Hematopoietic multipotent progenitor cell treated with erythropoietin and hydrocortisone succinate and interleukin-3 and kit ligand, for 15 days (in vitro differentiated cells): ENCODE measurements at places on chromosomes 6 and 20.
A peak's percentile ranks its signal among the peaks of the same experiment; 100 is the strongest.

DNA sequence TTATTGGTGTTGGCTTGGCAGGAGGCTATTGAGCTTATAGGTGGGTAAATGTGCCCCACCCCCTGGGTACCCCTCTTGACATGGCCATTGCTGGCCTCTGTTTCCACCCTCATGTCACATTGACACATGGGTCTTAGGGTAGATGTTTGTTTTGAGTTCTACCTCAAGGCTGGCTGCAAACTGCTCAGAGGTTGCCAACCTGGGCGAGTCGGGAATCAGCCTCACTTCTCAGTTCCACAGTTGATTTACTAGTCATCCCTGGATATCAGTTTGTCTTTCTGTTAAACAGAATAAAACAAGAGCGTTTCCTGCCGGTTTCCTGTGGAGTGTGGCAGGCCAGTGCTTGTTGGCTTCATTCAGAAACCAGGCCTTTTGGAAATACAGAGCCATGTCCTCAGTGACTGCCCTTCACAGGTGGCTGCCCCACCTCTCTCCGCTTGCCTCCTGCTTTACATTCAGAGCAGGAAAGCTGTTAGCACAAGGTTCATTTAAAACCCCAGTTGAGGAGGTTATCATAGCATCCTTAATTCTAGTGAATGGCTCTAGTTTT is 105.6 kb downstream of the TCP11 start:
- no peak for DNase-seq

GRCh38 chr6:129748212-129748900 is 38.4 kb upstream of the ARHGAP18 start:
- DNase-seq: no peak

DNA sequence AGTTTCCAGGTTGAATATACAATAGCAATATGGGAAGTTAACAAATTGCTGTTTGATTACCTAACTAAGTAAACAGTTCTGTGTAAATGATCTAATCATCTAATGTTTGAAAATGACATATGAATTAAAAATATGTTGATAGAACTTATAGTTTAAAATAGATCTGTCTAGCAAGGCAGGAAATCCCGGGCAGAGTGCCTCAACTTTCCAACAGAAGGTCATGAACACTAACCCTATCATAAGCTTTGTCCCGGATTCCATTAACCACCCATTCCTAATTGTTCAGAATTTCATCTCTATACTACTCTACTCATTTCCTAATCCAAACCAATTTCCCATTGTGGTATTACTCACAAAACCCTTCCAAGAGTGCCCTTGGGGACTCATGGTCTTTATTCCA is 10.2 kb downstream of the TAAR1 start:
- DNase-seq: no peak

DNA sequence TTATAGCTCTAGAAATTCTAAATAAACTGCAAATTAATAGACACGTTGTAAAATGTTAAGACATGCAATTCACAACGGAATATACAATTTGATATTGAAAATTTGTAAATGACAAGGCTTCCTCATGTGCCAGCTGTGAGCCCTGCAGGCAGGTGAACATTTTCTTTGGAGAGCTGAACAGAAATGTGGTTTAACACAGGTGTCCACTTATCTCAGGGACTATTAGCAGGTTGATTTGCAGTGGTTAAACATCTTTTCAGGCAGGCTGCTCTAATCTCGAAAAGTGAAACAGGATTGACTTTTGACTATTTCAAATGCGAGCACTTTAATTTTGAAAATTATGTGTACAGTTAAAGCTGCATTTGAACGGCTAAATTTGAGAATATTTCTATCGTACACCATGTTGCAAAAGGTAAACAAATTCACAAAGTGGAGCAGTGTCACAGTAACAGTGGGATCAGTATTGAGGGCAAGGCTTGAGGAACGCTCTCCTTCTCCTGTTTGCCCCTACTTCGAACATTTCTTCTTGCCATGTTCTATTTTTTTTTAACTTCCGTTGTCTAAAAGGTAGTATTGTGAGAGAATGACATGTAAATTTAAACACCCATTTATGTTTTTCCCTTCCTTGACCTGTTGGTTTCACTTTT is 210.8 kb downstream of the CDKAL1 start:
- DNase-seq: no peak

DNA sequence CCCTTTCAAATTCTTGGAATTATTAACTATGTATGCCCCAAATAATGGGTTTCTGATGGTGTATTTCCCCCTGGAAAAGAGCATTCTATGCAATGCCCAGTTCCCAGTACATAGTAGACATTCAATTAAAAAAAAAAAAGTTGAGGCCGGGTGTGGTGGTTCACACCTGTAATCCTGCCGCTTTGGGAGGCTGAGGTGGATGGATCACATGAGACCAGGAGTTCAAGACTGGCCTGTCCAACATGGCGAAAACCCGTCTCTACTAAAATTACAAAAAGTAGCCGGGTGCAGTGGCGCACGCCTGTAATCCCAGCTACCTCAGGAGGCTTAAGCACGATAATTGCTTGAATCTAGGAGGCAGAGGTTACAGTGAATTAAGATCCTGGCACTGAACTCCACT is 83.3 kb upstream of the ZNF217 start:
- DNase-seq: no peak

- DNase-seq: no peak
Measured at GRCh38 chr20:57051096-57051495, 215.3 kb downstream of the BMP7 start.

- DNase-seq: no peak
Measured at GRCh38 chr6:48281217-48281616, 170.2 kb upstream of the PTCHD4 start.

- DNase-seq: no peak
Measured at GRCh38 chr6:26389349-26389894, 6.5 kb downstream of the BTN2A2 start.

- DNase-seq: no peak
Measured at GRCh38 chr6:80282913-80283554, 176.6 kb downstream of the BCKDHB start.

GRCh38 chr6:104601721-104602120 is 258.0 kb downstream of the HACE1 start:
- no peak for DNase-seq

GRCh38 chr6:143884216-143884900 is 20.1 kb downstream of the ZC2HC1B start:
- DNase-seq: no peak

DNA sequence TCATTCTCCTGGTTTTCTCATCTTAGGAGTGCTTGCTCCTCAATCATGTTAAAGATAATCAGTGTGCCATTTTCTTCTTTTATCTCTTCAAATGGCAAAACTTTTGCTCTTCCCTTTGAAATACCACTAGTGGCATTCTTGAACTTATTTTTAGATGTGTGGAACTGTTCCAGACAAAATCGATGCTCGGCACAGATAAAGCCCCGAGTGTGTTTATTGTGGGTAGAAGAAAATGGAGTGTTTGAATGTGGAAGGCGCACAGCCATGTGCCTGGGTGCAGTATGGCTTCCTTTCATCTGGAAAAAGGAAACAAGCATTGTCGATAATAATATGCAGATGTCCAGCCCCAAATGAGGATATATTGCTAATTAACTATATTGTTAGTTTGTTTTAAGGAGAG is 42.4 kb downstream of the ISM1 start:
- DNase-seq: no peak

GRCh38 chr6:162679681-162680080 is 47.9 kb downstream of the PRKN start:
- no peak for DNase-seq

- DNase-seq: no peak
Measured at GRCh38 chr20:42183147-42183546, 565.0 kb upstream of the CHD6 start.

GRCh38 chr20:1022871-1023270 is 20.8 kb upstream of the RSPO4 start:
- DNase-seq: no peak

GRCh38 chr6:71279321-71279720 is 9.3 kb upstream of the OGFRL1 start:
- no peak for DNase-seq

DNA sequence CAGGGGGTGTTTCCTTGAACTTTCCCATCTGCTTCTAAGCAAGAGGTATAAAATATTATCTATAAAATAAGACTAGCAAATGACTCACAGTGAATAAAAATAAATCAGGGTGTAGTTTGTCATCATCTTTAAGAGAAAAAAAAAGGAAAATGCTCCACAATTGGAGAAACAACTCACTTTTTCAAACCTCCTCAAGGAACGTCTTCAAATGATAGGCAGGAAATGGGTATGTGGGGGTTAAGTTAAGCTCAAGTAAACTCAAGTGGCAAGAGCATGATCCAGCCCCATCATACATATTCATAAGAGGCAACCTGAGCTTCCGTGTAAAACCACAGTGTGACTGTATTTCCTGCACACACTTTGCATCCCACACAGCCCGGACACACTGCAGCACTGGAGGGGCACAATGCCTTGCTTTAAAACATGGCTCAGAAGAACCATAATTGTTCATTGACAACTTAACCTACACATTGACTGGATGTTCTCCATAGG is 58.5 kb upstream of the CEP85L start:
- no peak for DNase-seq

GRCh38 chr6:56280126-56280525 is 32.7 kb upstream of the COL21A1 start:
- no peak for DNase-seq

DNA sequence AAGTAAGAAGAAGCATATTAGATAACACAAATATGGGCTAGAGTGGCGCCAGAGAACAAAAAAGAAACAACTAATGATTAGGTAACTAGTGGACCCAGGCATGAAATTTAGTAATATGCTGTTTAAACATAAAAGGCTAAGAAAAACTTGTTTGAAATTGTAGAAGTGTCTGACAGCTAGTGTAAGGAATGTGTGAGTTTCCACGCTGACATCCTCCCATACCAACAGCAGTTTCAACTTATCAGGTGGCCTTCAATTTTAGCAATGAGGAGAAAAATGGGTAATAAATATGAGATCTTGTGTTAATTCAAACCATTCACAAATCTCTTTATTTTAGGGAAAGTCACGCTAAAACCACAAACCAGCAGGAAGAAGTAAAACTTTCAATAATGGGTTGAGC is 440.2 kb upstream of the FLRT3 start:
- no peak for DNase-seq

GRCh38 chr6:117677553-117678141 is 2.4 kb downstream of the NUS1 start:
- peak; percentile 10 for DNase-seq

DNA sequence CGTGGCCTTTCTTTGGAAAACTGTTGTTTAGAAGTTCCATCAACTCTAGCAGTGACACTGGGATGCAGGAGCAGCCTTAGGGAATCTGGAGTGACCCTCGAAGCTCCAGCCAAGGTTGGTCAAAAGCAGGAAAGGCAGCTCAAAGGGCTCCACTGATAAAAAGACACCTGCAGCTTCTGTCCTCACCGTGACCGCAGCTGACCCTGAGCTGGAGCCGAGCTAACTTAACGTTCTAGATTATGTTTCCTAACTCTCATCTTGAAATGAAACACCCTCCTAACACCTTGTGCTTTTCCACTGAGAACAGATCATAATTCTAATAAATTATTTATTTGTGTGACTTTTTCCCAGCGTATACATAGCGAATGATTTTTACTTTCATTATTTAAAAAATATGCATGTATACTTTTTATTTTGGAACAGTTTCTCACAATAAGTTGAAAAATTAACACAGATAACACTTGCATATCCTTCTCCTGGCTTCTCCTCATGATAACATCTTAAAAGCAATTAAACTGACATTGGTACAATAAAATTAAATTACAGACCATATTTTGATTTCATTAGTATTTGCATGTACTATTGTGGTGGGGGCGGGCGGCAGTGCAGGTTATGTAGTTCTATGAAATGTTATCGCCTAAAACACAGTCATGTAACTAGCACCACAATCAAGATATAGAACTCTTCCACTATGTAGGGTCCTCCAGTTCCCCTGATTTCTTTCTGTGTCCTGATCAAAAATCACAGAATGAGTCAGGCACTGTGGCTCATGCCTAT is 116.1 kb downstream of the MOXD1 start:
- no peak for DNase-seq

DNA sequence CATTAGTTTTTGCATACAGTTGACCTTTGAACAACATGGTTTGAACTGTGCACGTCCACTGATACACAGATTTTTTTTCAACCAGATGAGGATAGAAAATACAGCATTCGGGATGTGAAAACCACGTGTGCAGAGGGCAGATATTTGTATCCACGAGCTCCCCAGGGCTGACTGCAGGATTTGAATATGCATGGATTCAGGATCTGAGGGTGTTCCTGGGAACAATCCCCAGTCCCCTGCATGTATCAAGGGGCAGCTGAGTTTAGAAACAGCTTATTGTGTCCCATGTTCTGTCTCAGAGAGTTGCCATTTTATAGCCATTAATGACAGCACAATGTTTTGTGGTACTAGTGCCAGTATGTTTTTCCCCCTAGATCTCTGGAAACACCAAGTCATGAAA is 53.6 kb downstream of the CD164 start:
- no peak for DNase-seq

- DNase-seq: no peak
Measured at GRCh38 chr20:23654000-23654399, 16.2 kb upstream of the CST3 start.

- no peak for DNase-seq
Measured at GRCh38 chr6:17341117-17341805, 52.1 kb upstream of the CAP2 start.

DNA sequence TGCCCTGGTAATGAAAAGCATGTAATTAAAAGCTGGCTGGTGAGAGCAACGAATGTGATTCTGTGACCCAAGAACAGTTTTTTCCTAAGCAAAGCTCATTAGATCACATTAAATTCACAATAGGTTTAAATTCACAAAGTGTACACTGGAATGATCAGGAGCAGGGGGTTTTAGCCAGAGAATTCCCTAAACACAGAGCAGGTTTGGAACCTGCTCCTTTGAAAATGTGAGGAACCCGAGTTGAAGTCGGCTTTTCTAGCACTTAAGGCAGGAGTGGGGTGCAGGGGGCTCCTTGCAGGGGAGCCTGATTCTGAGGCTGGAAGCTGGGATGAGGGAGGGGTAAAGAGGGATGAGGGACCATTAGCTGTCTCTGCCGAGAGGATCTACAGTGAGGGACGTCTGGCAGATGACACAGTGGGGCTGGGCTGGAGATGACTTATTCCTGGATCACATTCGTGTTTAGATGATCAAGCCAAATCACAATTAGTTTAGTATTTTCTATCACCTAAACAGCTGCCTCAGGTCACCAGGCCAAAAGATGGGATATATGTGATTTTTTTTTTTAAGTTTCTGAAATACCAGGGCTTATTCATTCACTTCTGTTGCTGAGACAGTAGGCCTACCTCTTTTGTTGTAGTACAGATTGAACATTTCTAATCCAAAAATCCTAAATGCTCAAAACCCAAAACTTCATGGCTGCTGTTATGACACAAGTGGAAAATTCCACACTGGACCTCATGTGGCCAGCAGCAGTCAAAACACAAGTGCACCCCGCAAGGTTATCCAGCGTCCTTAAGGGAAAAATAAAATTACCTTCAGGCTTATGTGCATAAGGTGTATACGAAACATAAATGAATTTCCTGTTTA is 93.1 kb upstream of the HIVEP1 start:
- DNase-seq: no peak

GRCh38 chr6:63066055-63066704 is 145.1 kb upstream of the FKBP1C start:
- DNase-seq: no peak
